OCI-LY7 (cell line): ENCODE measurements at places on chromosomes 7 and 10. TPM values are rescaled to one million over a fixed set of nuclear protein-coding genes. Genes with fewer than 3 reads are reported as not detected.

Gene NXPH1
- total RNA-seq, result not detected in 2 replicates

Gene CRYGN
- total RNA-seq, result not detected in 2 replicates

Gene VAX1
- total RNA-seq, result not detected in 2 replicates

Gene AKR1D1
- not detected in 2 replicates for total RNA-seq

Gene MOGAT3
- not detected in 2 replicates for total RNA-seq

Gene KIAA1549
- 2.1 and 3.0 TPM in 2 replicates for total RNA-seq

Gene INHBA
- total RNA-seq, result not detected in 2 replicates

Gene PTPRZ1
- total RNA-seq, result not detected in 2 replicates

Gene COL26A1
- not detected in 2 replicates for total RNA-seq

Gene SKAP2
- total RNA-seq, result 54.8 and 67.9 TPM in 2 replicates

Gene ANXA11
- total RNA-seq, result 164 and 199 TPM in 2 replicates

Gene SAMD9L
- 4.6 and 5.4 TPM in 2 replicates for total RNA-seq

Gene NUTM2D
- total RNA-seq, result 1.3 and 2.5 TPM in 2 replicates

Gene GPNMB
- 3.0 and 3.5 TPM in 2 replicates for total RNA-seq

Gene DEPP1
- not detected in 2 replicates for total RNA-seq

Gene EVX1
- total RNA-seq, result not detected in 2 replicates

Gene KLF14
- total RNA-seq, result not detected in 2 replicates

Gene OIT3
- total RNA-seq, result not detected in 2 replicates

Gene ORAI2
- 230 and 263 TPM in 2 replicates for total RNA-seq

Gene LSM5
- 108 and 110 TPM in 2 replicates for total RNA-seq

Gene POU6F2
- total RNA-seq, result 0.40 and 0.52 TPM in 2 replicates

Gene SPDYE6
- not detected in 2 replicates for total RNA-seq

Gene CDH23
- total RNA-seq, result 8.1 and 9.9 TPM in 2 replicates

Gene PTPRN2
- 0.35 and 0.70 TPM in 2 replicates for total RNA-seq

Gene PCGF6
- 12.3 and 12.6 TPM in 2 replicates for total RNA-seq

Gene OPN4
- not detected in 2 replicates for total RNA-seq

Gene GTPBP4
- total RNA-seq, result 92.9 and 108 TPM in 2 replicates

Gene HDAC9
- total RNA-seq, result 58.8 and 68.2 TPM in 2 replicates

Gene CHN2
- not detected in 2 replicates for total RNA-seq

Gene EBF3
- total RNA-seq, result not detected in 2 replicates
